ENCODE measurements at places on chromosomes 7 and 10. TPM values are rescaled to one million over a fixed set of nuclear protein-coding genes. Genes with fewer than 3 reads are reported as not detected.

The SPAM1 gene
- not detected for total RNA-seq

DNA sequence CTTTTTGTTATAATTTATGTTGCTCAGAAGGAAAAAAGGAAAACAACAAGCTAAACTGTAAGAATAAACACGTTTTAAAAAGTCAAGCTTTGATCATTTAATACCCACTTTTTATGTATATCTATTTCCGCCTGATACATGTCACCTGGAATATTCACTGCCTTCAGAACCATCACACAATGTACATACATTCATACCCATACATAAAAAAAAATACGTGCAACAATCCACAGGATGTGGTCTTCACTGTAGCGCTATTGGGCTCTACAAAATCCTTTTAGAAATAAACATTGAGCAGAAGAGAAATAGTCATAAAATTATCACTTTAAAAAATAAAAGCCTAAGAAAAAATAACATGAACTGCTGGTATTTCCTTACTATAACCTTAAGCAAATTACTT, 1078.9 kb upstream of the LRRTM3 start:
- no peak for ATAC-seq

GRCh38 chr10:58588673-58589265, 76.1 kb downstream of the BICC1 start:
- no peak for ATAC-seq

GRCh38 chr7:39509912-39510311, 56.3 kb upstream of the YAE1 start:
- no peak for ATAC-seq

The PDE1C gene
- not detected for total RNA-seq

- no peak for ATAC-seq
Measured at GRCh38 chr7:156158213-156158612, 345.9 kb upstream of the SHH start.

GRCh38 chr10:86330778-86331763, 35.5 kb downstream of the GRID1 start:
- ATAC-seq = no peak

- peak; percentile 15 for ATAC-seq
Measured at GRCh38 chr7:152406491-152406890, 29.3 kb downstream of the KMT2C start.

- ATAC-seq = no peak
Measured at GRCh38 chr10:14859775-14860174, 18.9 kb upstream of the SUV39H2 start.

DNA sequence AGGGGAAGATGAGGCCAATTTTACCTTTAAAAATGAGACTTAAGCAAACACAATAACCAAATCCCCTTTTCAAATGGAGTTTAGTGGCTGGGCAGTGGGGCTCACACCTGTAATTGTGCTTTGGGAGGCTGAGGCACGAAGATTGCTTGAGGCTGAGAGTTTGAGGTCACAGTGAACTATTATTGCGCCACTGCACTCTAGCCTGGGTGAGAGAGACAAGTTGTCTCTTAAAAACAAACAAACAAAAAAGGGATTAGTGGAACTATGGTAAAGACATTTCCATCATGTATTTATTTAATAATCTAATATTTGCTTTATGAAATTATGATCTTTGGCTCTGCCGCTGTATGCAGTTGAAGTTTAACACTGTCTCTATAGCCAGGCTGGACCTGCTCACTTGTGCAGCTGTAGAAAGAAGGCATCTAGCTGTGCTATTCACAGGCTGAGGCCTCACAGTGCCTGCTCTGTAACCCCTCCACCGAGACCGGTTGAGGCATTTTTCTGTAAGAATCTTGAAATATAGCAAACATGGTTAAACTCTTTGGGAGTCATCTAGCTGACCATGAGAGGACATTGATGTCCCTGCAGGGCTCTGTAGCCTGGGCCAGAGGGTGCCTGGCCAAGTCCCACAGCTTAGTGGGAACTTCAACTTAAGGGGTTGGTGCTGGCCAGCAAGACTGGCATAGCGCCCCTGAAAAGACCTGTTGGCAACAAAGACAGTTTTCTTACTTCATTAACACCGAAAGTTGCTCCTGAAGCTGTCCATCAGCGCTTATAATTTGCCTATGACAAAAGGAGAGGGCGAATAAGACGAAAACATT, 131.8 kb downstream of the BMPER start:
- no peak for ATAC-seq

GRCh38 chr7:29945259-29945809, 44.3 kb downstream of the SCRN1 start:
- ATAC-seq = no peak

DNA sequence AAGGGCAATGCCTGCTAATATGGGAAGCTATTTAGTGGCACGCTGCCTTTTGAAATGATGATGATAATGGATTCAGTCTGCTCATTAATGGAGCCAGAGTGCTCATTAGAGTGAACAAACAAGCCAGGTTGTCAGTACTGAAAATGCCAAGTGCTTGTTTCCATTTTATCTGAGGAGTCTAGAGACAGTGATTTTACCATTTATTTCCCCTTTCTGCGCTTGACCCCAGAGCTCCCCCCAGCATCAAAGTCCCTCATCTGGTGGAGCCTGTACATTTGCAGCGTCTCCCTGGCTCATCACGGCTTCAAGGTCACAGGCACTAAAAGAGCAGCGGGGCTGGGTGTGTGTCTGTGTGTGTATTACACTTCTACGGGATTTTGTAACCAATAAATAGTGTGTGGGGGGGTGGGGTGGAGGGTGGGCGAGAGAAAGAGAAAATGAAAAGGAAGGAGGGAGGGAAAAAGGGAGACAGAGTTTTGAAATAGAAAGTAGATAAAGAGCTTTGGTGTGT, 553.8 kb downstream of the TFEC start:
- ATAC-seq = peak; percentile 45

DNA sequence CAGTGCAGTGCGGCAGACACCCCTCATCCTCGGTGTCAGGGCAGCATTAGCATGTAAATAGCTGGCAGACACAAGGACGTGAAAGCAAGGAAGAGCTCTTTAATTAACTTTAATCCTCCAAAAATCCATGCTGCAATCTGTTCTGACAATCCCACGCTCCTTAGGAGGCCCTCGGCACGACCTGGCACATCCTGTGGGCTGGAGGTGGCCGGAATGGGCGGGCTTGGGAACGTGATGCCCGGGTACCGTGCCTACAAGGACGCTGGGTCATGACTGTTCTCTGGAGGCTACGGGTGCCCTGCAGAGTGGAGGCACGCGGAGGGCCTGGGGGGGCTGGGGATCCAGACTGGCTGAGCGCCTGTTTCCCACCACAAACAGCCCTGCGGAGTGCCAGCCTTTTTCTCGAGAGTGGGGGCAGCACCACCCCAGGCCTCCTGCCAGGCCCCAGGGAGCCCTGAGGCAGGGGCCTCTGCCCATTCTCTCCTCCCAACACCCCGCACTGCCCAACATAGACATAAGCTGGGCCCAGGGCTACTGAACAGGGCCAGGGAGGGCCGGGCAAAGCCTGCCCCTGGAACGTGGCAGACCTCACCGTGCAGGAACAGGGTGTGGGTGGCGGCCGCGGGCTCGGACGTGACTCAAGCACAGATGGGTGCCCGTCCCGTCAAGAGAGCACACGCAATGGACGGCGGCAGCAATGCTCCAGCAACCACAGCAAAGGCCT, 189.3 kb downstream of the MAD1L1 start:
- ATAC-seq = no peak

- ATAC-seq = no peak
Measured at GRCh38 chr7:101200504-101200861, 353 bp downstream of the MOGAT3 start.

GRCh38 chr10:118209215-118209614, 132.9 kb downstream of the FAM204A start:
- ATAC-seq = no peak

The RTKN2 gene
- 6.1 TPM for total RNA-seq

DNA sequence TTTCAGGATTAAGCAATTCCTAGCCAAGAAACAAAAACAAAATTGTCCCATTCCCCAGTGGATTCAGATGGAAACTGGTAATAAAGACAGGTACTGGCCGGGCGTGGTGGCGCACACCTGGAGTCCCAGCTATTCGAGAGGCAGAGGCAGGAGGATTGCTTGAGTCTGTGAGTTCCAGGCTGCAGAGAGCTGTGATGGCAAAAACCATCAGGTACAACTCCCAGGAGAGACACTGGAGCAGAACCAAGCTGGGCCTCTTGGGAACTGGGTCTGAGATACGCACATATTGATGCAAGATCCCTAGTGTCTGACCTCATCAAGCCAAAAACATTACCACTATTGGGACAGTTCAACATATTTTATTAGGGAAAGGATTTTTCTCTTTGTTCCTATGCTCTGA, 84.0 kb upstream of the ANLN start:
- ATAC-seq = no peak

The PRF1 gene
- total RNA-seq = 28.5 TPM

GRCh38 chr7:25084821-25085220, 40.2 kb downstream of the CYCS start:
- ATAC-seq = no peak

The DYDC2 gene
- total RNA-seq = not detected

The LIPK gene
- not detected for total RNA-seq

DNA sequence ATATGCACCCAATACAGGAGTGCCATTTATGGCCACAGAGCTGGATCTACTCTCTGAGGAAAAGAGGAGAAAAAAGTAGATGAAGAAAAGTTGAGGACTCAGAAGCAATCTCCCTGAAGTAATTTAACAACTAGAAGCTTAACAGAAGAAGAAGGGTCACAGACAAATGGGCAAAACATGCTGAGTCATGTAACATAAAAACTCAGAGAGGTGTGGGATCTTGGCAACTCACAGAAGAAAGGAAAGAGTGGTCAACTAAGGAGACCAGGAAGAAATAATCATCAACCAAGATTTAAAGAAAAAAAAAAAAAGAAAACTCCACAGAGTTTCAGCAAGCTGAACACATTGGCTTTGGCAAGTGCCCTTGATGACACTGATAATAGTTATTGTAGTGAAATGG, 51.8 kb upstream of the BET1 start:
- no peak for ATAC-seq

The ERVW-1 gene
- not detected for total RNA-seq

The FZD8 gene
- 0.39 TPM for total RNA-seq

- ATAC-seq = no peak
Measured at GRCh38 chr10:113000876-113001598, 51.0 kb downstream of the TCF7L2 start.

GRCh38 chr7:54069843-54070242, 472.3 kb upstream of the VSTM2A start:
- no peak for ATAC-seq

The RPP30 gene
- 161 TPM for total RNA-seq

DNA sequence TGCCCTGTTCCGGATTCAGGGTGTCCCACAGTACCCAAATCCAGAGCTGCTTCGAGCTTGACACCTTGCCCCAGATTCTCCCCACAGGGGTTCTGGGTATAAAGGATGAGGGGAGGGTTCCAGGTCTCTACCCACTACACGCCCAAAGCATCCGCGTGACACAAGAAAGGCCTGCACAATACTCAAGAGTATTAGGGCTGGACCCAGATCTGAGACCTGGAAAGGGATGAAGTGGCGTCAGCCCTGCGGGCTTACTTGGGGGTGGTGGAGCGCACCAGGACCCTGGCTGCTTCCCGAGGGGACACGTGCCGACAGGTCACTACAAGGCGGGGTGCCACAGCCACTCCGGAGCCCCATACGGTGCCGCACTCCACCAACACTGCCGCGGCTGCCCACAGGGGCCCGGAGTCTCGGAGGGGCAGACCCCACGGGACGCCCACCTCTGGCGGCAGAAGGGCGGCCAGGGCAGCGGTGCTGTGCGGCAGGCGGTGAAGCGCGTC, 1.3 kb downstream of the TYSND1 start:
- peak; percentile 0 for ATAC-seq

GRCh38 chr7:127057918-127058317, 194.8 kb downstream of the GRM8 start:
- no peak for ATAC-seq

DNA sequence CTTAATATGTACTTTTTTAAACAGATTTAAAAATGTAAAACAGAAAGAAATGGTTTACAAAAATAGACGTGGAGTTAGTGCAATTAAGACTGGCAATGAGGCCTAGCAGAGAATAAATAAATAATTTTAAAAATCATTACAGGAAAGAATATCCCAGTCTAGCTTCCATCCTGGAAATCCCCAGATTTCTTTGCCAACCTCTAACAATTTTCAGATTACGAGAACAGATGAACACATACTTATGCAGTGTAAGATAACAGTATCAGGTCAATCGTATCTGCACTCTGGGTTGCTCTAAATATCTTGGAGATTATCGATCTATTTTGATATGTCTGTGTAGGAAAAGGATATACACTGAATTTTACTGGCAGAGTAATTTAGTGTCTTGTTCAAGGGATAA, 210.5 kb downstream of the SEMA3A start:
- no peak for ATAC-seq

DNA sequence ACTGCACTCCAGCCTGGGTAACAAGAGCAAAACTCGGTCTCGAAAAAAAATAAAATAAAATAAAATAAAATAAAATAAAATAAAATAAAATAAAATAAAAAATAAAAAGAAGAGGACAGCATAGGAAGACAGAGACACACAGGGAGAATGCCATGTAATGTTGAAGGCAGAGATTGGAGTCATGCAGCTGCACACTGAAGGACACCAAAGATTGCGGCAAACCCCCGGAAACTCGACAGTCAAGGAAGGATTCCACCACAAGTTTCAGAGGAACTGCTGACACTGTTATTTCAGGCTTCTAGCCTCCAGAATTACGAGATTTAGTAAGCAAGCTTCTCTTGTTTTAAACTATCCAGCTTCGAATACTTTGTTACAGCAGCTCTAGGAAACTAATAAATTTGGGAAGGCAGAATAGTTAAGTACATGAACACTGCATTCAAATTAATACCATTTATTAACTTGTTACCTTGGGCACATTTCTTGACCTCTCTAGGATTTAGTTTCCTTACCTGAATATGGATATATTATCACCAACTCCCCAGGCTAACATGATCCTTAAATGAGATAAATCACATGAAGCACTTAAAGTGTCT, 9.5 kb downstream of the CPED1 start:
- no peak for ATAC-seq

DNA sequence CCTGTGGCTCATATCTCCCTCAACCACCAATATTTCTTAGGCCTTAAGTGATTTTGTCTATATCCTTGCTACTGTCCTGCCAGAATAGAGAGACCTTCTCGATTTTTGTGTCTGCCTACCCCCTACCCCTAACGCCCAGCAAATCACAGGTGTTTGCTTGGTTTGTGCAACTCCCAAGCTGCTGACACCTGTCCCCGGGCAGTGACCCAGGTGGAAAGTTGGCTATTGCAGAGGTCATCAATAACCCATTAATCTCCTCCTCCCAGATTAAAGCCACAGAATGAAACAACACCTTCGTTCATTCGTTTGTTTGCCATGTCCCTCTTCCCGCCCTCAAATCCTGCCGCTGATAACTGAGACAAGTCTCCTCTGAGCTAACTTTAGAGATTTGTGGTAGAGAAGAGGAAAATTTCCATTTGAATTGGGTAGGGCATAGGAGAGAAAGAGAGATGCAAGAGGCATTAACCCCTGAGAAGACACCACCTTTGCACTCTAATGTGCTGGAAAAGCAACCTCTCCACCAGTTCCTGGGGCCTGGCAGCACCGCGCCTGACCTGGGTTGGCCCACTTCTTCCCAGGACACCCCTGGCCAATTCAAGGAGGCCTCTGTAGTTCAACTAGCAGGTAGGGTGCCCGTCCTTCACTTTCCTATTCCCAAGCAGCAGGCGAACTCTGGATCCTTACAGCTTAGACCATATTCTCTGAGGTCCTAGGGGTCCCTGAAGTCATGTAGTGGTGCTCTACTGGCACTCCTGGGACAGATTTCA, 3.0 kb downstream of the NEUROG3 start:
- ATAC-seq = no peak

GRCh38 chr10:110704906-110705476, 60.9 kb downstream of the RBM20 start:
- no peak for ATAC-seq

GRCh38 chr7:33932832-33933468, 27.6 kb downstream of the BMPER start:
- peak; percentile 56 for ATAC-seq

- ATAC-seq = no peak
Measured at GRCh38 chr10:86303626-86304025, 63.0 kb downstream of the GRID1 start.
